KG1 (cell line): ENCODE measurements at places on chromosomes 6 and 20.

GRCh38 chr6:15325540-15325955, 79.7 kb downstream of the JARID2 start:
- DNase-seq: no peak

DNA sequence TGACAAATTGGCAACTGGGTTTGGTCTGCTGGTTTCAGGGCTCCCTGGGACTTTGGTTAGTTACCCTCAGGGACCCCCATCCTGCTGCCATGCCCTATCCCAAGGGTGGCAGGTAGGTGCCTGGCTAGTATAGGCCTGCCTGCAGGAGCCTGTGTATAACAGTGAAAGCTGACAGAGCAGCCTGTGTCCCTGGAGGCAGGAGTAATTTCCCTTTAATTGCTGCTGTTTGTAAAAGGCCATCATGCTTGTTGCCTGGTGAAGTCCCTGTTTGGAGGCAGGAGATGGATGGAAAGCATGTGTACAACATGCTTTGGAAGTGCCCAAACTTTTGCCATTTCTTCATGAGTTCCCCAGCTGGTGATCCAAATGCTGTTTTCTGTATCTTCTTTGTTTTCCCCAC, 30.1 kb downstream of the CMTR1 start:
- no peak for DNase-seq

DNA sequence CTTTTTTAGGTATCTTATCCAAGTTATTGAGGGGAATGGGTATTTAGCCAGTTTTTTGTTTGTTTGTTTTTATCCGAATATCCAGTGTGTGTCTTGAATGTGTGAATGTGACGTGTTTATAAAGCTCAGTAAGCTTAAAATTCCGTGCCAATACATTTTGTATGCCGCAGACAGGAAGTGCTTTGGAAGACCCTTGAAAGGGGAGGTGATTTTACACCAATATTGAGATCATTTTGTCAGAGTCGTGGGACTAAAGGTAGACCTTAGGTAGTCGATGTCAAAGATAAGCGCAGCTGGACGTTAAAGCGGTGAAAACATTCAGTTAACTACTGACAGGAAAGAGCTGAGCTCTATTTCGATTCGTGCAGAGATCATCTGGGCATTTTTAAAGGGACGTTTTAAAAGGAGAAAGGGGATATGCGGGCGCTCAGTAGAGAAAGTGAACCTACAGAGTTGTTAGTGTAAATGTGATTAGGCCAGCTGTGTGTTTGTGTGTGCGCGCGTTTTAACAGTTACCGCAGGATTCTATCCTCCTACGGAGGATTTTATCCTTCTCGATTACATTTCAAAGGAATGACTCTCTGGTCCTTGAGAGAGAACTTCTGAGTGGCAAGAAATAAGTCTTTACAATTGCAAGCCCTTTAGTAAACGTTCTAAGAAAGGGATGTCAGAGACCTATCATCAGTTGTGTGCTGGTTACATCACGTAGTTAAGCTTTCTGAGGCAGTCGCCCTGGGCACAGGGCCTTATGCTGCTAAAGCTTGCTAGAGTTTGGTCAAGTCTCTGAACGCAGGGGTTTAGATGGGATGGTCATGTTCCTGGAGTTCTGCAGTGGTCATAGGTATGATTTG, 625 bp upstream of the ECHDC1 start:
- DNase-seq: no peak

DNA sequence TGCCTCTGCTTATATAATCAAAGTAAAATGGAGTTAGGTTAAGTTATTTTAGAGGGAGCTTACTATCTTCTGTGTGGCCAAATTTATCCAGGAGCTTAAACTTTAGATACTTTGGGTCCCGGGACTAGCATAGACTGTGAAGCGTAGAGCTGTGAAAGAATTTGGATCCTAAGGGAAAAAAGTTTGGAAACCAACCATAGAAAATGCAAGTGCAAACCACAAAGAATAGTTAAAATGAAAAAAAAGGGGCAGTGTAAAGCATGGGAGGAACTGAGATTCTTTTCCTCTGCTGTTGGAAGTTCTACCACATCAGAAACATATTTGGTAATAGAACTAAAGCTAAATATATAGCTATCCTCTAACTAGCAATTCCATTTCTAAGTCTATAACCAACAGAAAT, 232.2 kb upstream of the FLRT3 start:
- DNase-seq: no peak

- no peak for DNase-seq
These were observed 24.1 kb upstream of the GCLC start for GRCh38 chr6:53568776-53569616.

- no peak for DNase-seq
These were observed at the start of gene TPBG for GRCh38 chr6:82363428-82364086. Gene TPBG, plus strand, starts transcription at chr6:82363817. Its CDS starts 1,145 bp downstream, at chr6:82364962.

DNA sequence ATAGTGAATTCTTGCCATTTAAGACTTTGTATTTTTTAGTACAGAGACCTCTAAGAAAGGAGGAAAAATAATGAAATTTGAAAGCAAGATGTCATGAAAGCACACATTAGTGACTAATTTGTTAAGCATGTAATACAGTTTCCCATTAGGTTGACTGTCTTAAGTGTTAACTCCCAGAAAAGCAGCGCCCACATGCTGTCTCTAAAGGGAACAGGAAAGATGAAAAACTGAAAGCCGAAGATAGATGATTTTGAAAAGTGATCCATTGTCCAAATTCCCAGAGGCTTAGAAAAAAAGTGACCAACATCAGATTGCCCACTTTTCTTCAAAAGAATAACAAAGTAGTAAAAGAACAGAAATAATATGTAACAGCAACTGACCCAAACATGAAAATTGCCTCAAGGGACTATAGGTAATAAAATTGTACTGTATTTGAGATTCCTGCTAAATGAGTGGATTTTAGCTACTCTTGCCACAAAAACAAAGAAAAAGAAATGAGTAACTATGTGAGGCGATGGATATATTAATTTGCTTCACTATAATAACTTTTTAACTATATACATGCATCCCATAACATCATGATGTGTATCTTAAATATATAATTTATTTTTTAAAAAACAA, 83.2 kb upstream of the OGFRL1 start:
- no peak for DNase-seq

DNA sequence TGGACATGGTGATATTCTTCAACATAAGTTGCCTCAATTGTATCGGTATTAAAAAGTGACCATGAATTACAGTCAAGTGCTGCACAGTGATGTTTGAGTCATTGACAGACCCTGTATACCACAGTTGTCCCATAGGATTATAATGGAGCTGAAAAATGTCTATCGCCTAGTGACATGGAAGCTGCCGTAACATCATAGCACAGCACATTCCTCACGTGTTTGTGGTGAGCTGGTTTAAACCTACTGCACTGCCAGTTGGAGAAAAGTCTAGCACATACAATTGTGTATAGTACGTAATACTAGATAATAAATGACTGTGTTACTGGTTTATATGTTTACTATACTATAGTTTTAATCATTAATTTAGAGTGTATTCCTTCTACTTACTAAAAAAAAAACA, 150.2 kb downstream of the CDH26 start:
- DNase-seq: no peak

- DNase-seq: no peak
These were observed 32.5 kb upstream of the NKX2-2 start for GRCh38 chr20:21546355-21546754.

- DNase-seq: no peak
These were observed 42.0 kb upstream of the LYRM2 start for GRCh38 chr6:89680551-89680950.

- DNase-seq: no peak
These were observed 47.7 kb upstream of the FNDC1 start for GRCh38 chr6:159121486-159121885.

DNA sequence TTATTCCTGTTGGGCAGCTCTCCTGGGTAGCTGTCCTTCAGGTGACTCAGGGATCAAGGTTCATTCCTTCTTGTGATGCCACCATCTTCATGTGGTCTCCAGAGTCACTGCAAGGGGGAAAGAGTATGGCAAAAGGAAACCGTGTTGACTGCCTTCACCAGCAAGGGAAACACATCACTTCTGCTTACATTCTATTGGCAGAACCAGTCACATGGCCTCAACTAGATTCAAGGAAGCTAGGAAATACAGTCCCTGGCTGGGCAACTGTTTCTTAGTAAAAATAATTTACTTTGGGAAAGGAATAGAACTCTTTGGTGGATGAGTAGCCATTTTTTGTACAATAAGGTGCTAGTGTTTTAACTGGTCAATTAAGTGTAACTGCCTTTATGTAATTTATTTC, 5.3 kb downstream of the ANKRD6 start:
- DNase-seq: no peak

DNA sequence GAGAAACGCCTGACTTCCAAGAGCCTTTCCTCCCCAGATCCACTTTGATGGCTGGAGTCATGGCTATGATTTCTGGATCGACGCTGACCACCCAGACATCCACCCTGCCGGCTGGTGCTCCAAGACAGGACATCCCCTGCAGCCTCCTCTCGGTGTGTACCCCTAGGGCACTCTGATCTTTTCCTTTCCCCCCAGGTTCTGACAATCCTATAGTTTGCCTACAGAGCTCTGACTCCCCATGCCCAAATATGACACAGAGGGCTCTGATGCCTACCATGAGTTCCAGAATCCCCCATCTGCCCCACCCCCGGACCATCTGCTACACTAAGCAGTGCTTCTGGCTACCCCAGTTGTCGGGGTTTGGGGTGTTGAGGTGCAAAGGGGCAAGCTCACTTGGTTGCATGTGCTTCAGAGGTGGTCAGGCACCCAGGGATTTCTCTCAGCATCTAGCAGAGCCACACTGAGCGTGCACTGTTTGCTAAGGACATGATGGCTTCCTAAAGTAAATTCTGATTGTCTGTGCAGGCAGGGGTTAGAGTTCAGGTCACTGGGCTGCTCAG, 24.0 kb upstream of the SGK2 start:
- no peak for DNase-seq

DNA sequence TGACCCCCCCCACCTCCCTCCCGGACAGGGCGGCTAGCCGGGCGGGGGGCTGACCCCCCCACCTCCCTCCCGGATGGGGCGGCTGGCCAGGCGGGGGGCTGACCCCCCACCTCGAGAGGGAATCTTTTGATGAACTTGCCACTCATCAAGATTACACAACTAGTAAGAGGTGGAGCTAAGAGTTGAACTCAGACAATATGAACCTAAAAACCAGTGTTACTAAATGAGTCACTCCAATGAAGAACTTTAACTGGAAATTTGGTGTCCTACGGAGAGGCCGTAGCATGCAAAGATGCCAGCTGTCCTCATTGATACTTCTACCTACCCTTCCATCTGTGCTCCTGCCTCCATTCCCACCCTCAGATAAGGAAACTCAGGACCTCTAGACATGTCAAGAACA, 42.8 kb downstream of the PFDN4 start:
- DNase-seq: no peak

- DNase-seq: no peak
These were observed 12.6 kb downstream of the DUSP22 start for GRCh38 chr6:304833-305370.

GRCh38 chr6:42025066-42025844, 25.1 kb upstream of the TAF8 start:
- DNase-seq: no peak

GRCh38 chr6:138416206-138416605, 12.2 kb downstream of the HEBP2 start:
- DNase-seq: no peak

GRCh38 chr6:8080362-8081151, 16.4 kb upstream of the BLOC1S5 start:
- no peak for DNase-seq

- DNase-seq: no peak
These were observed 116.6 kb upstream of the STXBP5 start for GRCh38 chr6:147087641-147088040.

DNA sequence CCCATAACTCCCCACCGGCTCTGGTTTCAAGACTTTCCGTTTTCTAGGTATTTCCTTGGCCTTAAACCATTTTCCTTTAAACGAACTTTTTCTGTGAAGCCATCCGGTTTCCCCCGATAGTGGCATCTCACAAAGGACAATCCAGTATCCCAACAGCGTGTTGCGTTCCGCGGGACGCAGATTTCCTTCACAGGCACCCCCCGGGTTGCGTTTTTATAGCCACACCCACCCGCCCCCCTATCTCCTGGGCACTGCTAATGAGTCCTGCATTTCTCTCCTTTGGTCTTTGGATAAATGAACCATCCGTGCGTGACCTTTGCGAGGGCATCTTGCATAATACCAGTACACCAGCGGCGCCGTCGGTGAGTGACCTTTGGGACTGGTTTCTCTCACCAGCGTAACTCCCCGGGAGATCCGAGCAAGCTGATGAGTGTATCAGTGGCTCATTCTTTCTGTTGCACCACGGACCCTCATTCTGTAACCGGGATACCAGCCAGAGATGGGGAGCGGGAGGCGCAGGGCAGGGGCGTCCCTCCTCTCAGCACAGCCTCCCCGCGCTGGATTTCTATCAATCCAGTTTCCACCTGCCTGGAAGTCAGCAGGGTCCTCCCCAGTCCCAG, 586 bp upstream of the NQO2 start:
- peak; percentile 43 for DNase-seq

GRCh38 chr6:168015009-168015408, 17.5 kb downstream of the KIF25 start:
- no peak for DNase-seq

GRCh38 chr6:30955367-30956042, 14.7 kb downstream of the MUCL3 start:
- DNase-seq: peak; percentile 10
